ENCODE measurements at places on chromosomes 2 and 18. TPM values are rescaled to one million over a fixed set of nuclear protein-coding genes. Genes with fewer than 3 reads are reported as not detected.

GRCh38 chr2:73993376-73993775 lies 8.7 kb downstream of the TET3 start:
- no peak overlapping the region for H3K4me3 ChIP-seq
- H3K27ac ChIP-seq, result no peak overlapping the region
- no peaks in the 10 kb centered on the region for H3K36me3 ChIP-seq
- no peak for DNase-seq
- peaks cover 4% of the 10 kb centered on the region for H3K4me1 ChIP-seq
- H3K27me3 ChIP-seq, result no peaks in the 10 kb centered on the region

DNA sequence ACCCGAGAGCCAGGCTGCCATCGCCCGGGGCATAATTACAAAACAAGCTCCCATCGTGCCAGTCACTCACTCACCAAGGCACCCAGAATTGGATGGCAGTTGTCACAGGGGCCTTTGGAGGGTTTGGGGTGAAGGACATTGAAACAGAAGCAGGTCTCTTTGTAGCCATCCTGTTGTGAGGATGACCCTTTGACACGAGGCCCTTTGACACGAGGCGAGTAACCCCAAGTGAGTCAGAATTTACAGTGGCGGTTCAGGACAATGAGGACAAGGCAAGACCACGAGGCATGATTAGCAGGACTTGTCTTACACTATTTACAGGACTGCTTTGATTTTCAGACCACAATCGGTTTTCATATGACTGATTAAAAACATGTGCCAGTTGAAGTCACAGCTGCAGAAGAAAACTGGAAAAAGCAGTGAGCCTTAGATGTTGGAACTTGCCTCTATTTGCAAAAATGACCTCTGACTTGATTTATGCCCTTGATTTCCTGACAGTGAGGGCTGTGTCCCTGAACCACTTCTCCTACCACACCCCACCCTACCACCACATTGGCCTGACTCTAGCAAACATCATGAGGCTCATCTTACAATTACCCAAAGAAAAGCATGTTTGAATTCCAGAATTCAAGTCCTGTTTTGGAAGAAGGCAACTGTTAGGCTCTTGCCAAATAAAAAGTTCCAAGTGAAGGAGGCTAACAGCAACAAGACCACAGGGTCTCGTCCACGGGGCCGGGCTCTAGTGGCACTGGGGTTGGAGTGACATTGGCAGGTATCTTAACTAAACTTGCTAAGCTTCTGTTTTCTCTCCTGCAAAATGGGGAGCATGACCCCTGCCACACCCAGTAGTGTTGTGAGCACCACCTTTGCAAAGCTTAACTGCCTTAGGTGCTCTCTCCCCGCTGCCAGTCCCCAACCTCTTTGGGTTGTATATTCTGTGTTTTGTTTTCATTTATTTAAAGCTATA lies 64.4 kb upstream of the FOSL2 start:
- H3K36me3 ChIP-seq, result no peaks in the 10 kb centered on the region
- no peak for DNase-seq
- peaks cover 14% of the 10 kb centered on the region for H3K4me1 ChIP-seq

- H3K4me1 ChIP-seq, result no peaks in the 10 kb centered on the region
- H3K27me3 ChIP-seq, result peaks cover 4% of the 10 kb centered on the region
- no peak overlapping the region for H3K27ac ChIP-seq
- H3K36me3 ChIP-seq, result no peaks in the 10 kb centered on the region
- no peak for DNase-seq
Observed at GRCh38 chr2:9097239-9097638, 93.8 kb upstream of the MBOAT2 start.

- no peak overlapping the region for H3K4me3 ChIP-seq
- no peaks in the 10 kb centered on the region for H3K27me3 ChIP-seq
- no peak for DNase-seq
- no peaks in the 10 kb centered on the region for H3K36me3 ChIP-seq
Observed at GRCh38 chr18:62105376-62105775, 81.5 kb downstream of the PIGN start.

- H3K36me3 ChIP-seq, result no peaks in the 10 kb centered on the region
- no peak for DNase-seq
- no peak overlapping the region for H3K4me3 ChIP-seq
- peaks cover 59% of the 10 kb centered on the region for H3K27me3 ChIP-seq
- peaks cover 17% of the 10 kb centered on the region for H3K4me1 ChIP-seq
- no peak overlapping the region for H3K27ac ChIP-seq
Observed at GRCh38 chr18:902229-902628, 2.4 kb upstream of the ADCYAP1 start.

DNA sequence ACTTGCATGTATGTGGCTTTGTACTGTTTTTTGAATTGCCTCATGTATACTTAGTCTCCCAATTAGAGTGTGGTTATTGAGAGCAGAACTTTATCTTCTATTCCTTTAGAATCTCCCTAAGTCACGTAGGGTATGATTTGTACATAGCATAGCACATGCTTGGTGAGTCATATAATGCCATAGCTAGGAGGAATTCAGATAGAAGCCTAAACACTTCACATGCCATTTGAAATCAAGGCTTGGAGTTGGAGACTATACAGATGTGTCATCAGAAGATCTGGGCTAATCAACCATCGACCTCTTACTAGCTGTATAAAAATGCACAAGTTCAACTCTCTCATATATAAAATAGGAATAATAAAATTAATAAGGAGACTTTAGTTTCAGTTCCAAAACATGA lies 222.6 kb upstream of the ST6GAL2 start:
- DNase-seq, result no peak
- H3K36me3 ChIP-seq, result no peaks in the 10 kb centered on the region
- no peaks in the 10 kb centered on the region for H3K4me1 ChIP-seq
- no peaks in the 10 kb centered on the region for H3K27me3 ChIP-seq
- no peak overlapping the region for H3K27ac ChIP-seq
- H3K4me3 ChIP-seq, result no peak overlapping the region

GRCh38 chr18:62324917-62325805 lies at the start of gene TNFRSF11A:
Gene TNFRSF11A (plus strand): TSS chr18:62325310. CDS start chr18:62325353, 43 bp downstream.
- H3K4me1 ChIP-seq, result peaks cover 20% of the 10 kb centered on the region
- no peak for DNase-seq
- H3K27ac ChIP-seq, result peak within 1 kb of the TSS; percentile 55

DNA sequence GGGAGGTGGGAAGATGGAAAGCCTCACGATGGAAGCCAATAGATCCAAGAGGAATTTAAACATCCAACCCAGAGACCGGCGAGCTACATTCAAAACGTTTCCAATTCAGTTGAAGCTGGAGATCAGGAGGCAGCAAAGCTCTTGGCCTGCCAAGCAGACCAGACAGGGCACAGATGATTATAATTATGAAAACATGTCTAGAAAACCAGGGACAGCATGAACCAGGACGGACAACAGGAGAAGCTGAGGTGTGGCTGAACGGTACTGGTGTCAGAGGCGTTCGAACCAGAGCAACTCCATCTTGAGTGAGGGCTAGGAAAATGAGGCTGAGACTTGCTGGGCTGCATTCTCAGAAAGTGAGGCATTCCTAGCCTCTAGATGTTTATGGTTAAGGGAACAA lies 102.2 kb upstream of the CCDC150 start:
- H3K4me1 ChIP-seq, result no peaks in the 10 kb centered on the region
- no peak for DNase-seq
- H3K27ac ChIP-seq, result no peak overlapping the region

GRCh38 chr2:3122525-3122924 lies 255.1 kb downstream of the EIPR1 start:
- H3K4me3 ChIP-seq, result no peak overlapping the region
- H3K27ac ChIP-seq, result no peak overlapping the region

DNA sequence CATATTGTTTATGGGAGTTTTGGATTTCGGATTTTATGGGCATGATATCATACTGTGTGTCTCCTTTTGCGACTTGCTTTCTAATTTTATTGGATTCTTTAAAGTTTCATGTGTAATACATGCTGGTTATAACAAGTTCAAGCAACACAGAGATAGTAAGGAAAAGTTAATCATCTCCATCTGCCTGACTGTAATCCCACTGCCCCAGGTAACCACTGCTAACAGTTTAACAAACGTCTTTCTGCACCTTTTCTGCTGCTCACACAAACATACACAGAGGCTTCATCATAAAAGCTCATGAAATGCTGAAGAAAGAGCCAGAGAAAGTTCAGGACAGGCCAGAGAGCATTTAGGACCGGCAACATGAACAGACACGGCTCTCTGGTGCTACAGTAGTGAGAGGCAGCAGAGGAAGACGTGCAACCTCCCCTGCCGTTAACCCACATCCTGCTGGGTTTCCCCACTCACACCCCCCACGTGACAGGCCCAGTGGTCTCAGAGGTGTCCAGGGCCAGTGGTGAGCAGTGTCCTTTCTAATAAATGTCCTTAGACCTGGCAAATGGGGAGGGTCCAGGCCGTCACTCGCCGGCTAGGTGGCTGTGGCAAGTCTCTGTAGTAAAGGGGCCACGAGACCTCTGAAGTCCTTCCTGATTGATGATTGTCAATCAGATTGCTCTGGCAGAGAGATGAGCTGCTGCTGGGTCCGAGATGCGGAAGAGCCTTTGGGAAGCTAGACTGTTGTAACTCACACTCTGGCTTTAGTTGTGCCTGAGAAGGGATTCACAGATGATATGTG lies 43.0 kb upstream of the SLC1A4 start:
- no peak overlapping the region for H3K27ac ChIP-seq
- no peaks in the 10 kb centered on the region for H3K27me3 ChIP-seq
- H3K36me3 ChIP-seq, result no peaks in the 10 kb centered on the region
- H3K4me1 ChIP-seq, result no peaks in the 10 kb centered on the region

DNA sequence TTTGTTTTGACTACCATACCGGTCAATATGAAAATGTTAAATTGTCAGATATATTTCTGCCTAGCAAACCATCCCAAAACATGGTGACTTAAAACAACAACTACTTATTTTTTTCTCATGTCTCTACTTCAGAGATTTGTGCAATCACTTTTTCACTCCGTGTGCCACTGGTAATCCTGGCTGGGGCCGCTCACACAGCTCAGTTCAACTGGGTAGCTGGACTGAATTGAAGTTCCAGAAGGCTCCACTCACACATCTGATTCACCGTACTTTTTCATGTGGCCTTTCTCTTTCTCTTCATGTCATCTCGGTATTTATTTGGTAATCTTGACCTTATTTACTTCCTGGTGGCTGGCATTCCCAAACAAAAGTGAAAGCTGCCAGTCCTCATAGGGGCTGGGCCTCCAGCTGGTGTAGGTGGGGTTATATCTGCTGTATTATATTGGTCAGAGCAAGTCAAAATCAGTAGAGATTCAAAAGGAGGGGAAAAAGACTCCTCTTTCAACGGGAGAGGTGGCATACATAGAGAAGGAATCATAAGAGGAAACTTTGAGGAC lies 513.9 kb upstream of the NXPH2 start:
- no peaks in the 10 kb centered on the region for H3K4me1 ChIP-seq
- no peak overlapping the region for H3K4me3 ChIP-seq
- DNase-seq, result no peak
- H3K36me3 ChIP-seq, result no peaks in the 10 kb centered on the region
- no peak overlapping the region for H3K27ac ChIP-seq

- H3K36me3 ChIP-seq, result no peaks in the 10 kb centered on the region
- peak; percentile 69 for DNase-seq
- peaks cover 4% of the 10 kb centered on the region for H3K4me1 ChIP-seq
- H3K27ac ChIP-seq, result no peak overlapping the region
- peaks cover 18% of the 10 kb centered on the region for H3K27me3 ChIP-seq
- peak overlapping the region; percentile 24 for H3K4me3 ChIP-seq
Observed at GRCh38 chr2:237858294-237859081, 935 bp upstream of the RAMP1 start.

DNA sequence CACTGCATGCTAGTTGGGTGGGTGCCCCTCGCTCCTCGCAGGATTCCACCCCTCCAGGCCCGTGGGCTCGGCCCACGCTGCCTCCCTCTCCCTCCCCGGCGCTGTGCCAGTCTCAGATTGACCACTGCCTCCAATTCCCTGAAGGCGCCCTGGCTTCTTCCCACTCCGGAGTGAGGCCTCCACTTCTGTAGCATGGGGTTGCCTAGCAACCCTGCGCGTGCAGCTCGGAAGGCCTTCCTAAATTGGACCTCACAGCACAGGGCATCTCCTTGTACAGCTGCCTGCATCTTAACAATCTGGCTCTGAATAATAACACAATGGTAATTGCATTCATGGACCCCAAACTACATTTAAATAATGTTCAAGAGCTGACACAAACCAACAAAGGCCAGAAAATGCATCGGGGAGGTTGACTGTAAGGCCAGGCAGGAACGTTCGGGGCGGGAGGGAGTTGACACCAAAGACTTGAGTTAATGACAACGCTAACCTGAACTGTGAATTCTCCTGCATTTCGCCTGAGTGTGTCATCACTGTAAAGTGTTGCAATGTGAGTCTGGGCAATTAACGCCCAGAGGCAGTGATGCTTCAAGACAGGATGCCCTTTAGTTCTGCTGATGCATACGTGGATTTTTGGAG lies 222.9 kb downstream of the ZBTB7C start:
- 0 out of 2 replicates have a peak, but pooled peaks cover 2% of the 10 kb centered on the region for H3K27me3 ChIP-seq
- no peak overlapping the region for H3K27ac ChIP-seq
- DNase-seq, result no peak
- H3K4me1 ChIP-seq, result no peaks in the 10 kb centered on the region

- no peak overlapping the region for H3K27ac ChIP-seq
- DNase-seq, result no peak
- H3K27me3 ChIP-seq, result no peaks in the 10 kb centered on the region
- H3K4me3 ChIP-seq, result no peak overlapping the region
- no peaks in the 10 kb centered on the region for H3K4me1 ChIP-seq
- H3K36me3 ChIP-seq, result no peaks in the 10 kb centered on the region
Observed at GRCh38 chr2:189492451-189492850, 51.2 kb downstream of the WDR75 start.

- no peaks in the 10 kb centered on the region for H3K36me3 ChIP-seq
- no peaks in the 10 kb centered on the region for H3K27me3 ChIP-seq
- H3K27ac ChIP-seq, result no peak overlapping the region
- H3K4me1 ChIP-seq, result no peaks in the 10 kb centered on the region
- no peak for DNase-seq
Observed at GRCh38 chr2:178756343-178756742, 50.9 kb downstream of the TTN start.

KCNF1 gene
- 0.90 TPM for total RNA-seq

DSG4 gene
- not detected for total RNA-seq

MSGN1 gene
- not detected for total RNA-seq

EPB41L3 gene
- total RNA-seq, result 12.8 TPM

GRB14 gene
- total RNA-seq, result 11.6 TPM

SLC9A2 gene
- 0.15 TPM for total RNA-seq

ASB1 gene
- 32.7 TPM for total RNA-seq

MBP gene
- 19.2 TPM for total RNA-seq

AQP12A gene
- not detected for total RNA-seq

CNRIP1 gene
- total RNA-seq, result 5.7 TPM

All from H1 (cell line).